ENCODE measurements at places on chromosomes 13 and 19.
A peak's percentile ranks its signal among the peaks of the same experiment; 100 is the strongest.

GRCh38 chr19:40190891-40191835, at the start of gene MAP3K10:
MAP3K10 (plus strand) TSS chr19:40191426; CDS start chr19:40192032, 606 bp downstream.
- DNase-seq, result peak; percentile 55

- peak; percentile 71 for DNase-seq
These were observed 11.7 kb upstream of the ADGRE5 start for GRCh38 chr19:14369399-14370168.

- DNase-seq, result no peak
These were observed 148.8 kb downstream of the FLT1 start for GRCh38 chr13:28346154-28346553.

GRCh38 chr13:106401081-106401480, 134.4 kb downstream of the EFNB2 start:
- DNase-seq, result no peak

- no peak for DNase-seq
These were observed 16.8 kb downstream of the FPR2 start for GRCh38 chr19:51777570-51778462.

DNA sequence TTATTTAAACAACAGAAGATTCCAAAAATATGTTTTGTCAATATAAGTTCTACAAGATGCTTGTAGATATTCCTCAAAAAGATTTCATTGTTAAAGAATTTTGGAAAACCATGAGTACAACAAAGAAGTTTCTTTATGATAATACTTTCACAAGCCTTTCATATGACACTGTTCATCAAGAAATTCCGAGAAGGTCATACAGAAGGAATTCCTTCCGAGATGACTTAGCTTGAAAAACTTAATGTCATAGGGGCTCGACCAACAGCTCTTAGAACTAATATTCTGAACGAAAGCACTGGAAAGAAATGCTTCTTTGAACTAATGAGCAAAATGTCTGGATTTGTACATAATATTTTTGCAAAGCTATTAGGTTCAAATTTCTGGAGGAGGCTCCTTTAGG, 403.4 kb downstream of the KLF5 start:
- DNase-seq, result no peak

GRCh38 chr13:48808683-48809082, 155.0 kb downstream of the CYSLTR2 start:
- DNase-seq, result no peak

DNA sequence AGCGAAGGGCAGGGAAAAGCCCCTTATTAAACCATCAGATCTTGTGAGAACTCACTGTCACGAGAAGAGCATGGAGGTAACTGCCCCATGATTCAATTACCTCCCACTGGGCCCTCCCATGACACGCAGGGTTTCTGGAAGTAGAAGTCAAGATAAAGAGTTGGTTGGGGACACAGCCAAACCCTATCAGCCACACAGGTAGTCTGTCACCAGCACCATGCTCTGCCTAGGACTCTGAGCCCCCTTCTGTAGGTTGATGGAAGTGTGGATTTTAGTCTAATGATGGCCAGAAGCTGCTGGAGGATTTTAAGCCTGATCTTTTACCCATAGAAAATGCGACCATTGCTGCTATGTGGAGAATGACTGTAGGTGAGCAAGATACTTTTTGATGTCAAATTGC, 60.8 kb downstream of the ARHGEF7 start:
- DNase-seq, result no peak

GRCh38 chr13:95185851-95186250, 115.4 kb downstream of the ABCC4 start:
- DNase-seq, result peak; percentile 27

- DNase-seq, result no peak
These were observed 65.0 kb upstream of the TRPC4 start for GRCh38 chr13:37934339-37935191.

- no peak for DNase-seq
These were observed 26.5 kb downstream of the SMIM24 start for GRCh38 chr19:3453840-3454239.

GRCh38 chr19:7808108-7808507, 21.9 kb upstream of the EVI5L start:
- DNase-seq, result no peak

GRCh38 chr13:62418376-62418775, 1002.7 kb upstream of the PCDH20 start:
- DNase-seq, result no peak

DNA sequence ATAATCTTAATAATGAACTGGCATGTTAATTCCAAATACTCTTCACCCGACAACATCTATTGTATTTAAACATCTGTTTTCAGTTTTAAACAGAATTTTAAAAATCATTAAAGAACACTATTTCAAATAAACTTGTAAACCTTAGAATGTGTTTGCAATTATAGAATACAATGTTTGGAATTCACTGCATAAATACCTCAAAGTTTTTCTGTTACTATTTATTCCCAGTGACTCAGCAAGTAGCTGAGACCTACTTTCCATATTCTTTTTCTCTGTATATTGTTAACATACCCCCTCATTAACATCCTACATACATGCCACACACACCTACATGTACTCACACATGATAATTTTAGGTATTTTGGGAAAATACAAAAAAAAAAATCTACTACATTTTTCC, 1134.3 kb downstream of the SLITRK1 start:
- DNase-seq, result no peak

GRCh38 chr19:5136073-5136855, 167.4 kb downstream of the KDM4B start:
- DNase-seq, result no peak

DNA sequence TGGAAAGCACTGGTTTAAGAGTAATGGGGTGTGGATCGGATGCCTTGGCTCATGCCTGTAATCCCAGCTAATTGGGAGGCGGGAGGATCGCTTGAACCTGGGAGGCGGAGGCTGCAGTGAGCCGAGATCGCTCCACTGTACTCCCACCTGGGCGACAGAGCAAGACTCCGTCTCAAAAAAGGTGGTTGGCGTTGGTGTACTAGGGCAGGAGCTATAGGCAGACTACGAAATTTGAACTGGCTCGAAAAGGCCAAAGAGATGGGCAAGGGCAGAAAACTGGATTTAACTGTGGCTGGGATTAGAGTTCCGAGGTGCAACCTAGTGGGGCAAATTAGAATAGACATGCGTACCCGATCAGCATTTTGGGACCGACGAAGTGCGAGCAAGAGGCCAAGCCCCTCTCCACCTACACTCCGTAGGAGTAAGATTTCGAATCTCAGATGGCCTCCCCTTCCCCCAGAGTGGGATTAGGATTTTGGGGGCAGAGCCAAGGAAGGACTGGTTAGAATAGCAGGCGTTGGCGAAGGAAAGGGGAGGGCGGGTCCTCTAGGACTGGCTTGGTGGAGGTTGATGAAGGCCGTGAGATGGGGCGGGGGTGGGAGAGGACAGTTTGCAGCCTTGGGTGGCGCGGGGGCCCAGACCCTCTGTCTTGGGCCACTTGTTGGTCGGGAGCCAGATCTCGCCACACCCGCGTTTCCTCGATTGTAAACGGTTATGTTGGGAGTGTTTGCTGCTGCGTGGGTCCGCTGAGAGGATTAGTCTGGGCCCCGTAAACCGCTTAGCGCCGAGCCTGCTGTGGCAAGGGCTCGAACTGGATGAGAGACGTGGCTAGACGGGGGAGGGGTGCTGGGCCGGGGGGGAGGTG, 2.0 kb upstream of the INAFM1 start:
- no peak for DNase-seq

DNA sequence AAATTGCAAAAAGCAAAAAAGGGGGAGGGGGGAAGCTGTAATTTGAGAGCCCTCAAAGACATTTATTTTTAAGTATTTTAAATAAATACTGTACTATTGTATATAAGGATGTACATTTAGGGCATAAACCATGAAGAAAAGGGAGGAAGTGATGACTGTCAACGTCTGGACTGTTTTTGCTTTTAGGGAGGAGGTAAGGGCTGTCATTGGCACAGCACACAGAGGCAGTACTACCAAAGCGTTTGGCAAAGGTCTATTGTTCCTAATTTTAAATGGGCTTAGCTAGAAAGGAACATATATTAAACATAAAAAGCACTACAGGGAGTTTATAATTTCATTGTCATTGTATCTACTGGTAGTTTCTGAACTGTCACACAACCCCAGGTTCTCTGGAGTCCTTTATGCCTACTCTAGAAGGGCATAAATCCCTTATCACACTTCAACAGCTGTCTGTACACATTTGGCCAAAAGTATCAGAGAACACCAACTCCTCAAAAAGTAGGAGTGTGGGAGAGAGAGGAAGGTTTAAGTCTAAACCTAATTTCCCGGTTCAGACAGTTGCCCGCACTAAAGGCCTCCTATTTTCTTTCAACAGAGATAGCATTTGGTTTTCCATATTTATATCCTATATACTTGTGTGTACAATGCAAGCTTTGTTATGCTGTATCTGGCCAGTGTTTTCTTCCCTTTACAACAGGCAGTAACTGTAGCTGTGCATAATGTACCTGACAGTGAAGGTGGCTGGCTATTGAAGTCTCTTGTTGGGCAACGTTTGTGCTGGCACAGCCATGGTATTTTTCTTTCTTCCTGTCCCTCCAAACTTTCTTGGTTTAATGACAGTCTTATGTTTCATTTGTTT, 406.2 kb downstream of the KLF5 start:
- no peak for DNase-seq

DNA sequence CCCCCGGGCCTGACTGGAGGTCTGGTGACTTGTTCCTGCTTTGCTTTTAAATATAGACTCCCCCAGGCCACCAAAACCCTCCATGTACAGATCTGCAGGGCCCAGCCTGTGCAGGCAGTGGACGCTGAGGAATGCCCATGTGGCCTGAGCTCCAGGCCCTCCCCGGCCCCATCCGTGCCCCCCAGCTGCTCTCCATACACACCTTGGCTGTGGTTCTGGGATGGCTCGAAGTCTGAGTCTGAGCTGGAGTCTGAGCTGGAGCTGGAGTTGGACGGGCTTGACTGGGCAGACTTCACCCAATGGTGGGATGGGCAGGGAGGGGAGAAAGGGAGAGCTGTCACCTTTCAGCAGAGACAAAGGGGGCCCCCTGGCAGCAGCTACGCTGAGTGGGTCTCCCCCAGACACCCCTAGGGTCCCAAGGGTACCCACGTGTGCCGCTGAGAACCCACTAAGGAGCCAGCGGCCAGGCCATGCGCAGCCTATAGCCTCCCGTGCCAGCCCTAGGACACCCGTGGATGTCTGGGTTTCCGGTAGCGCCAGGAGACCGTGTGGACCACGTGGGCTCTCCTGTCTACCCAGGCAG, 61.9 kb downstream of the MLLT1 start:
- no peak for DNase-seq

GRCh38 chr19:17648097-17648660, 40.0 kb downstream of the UNC13A start:
- no peak for DNase-seq

DNA sequence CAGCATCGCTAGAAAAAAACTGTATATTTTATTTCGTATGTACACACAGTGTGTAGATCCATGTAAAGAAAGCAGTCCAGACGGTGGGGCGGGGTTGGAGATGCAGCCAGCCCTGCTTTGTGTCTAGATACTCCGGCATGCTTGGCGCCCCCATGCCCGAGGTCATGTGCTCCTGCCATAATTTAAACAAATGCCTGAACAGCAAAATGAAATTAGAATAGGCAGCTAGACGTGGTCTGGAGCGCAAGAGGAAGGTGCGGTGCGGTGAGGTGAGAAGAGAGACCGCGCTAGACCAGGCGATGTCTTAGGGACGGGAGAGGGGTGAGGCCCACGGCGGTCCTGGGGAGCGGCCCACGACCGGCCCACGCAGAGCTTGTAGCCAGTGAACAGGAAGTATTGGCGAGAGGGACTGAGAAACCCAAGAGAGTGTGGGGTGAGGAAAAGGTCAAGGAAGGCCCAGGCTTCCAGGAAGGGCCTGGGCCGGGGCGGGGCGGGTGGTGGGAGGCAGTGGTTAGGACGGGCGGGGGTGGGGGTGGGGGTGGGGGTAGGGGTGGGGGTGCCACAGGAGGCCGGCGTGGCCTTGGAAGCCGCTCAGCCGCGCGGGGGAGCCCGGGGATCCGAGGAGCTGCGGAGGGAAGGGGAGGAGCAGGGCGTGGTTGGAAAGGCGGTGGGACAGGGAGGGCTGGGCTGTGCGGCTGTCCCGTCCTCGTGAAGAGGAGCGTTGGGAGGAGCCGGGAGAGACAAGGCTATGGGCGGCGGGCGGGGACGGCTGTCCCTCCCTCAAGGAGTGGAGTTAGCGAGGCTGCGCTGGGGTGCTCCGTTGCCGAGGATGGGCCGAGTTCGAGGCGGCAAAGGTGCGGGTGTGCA, 254.7 kb upstream of the SGCG start:
- no peak for DNase-seq

- no peak for DNase-seq
These were observed 16.3 kb downstream of the LCP1 start for GRCh38 chr13:46165485-46166223.

DNA sequence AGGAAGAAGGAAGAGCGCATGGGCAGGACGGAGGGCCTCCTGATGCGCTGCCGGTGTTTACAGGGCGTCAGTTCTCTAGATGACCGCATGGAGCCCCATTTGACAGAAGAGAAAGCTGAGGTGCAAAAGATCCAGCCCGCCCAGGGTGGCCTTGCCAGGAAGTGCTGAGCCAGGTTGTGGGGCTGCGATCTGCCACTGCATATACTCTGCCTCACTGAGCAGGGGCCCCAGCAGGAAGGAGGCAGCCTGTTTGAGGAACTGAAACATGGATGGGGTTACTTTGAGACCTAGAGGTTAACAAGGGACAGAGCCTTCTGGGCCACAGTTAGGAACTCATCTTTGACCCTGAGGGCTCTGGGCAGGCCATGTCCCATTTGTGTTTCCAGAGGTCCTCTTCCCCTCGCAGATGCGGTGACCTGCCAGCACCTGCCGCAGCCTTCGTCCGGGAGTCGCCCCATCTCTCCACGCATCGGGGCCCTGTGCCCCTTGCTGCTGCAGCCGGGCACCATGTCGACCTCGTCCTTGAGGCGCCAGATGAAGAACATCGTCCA, 3.2 kb downstream of the EPN1 start:
- DNase-seq, result no peak

GRCh38 chr13:26186995-26187394, 35.1 kb downstream of the RNF6 start:
- no peak for DNase-seq

DNA sequence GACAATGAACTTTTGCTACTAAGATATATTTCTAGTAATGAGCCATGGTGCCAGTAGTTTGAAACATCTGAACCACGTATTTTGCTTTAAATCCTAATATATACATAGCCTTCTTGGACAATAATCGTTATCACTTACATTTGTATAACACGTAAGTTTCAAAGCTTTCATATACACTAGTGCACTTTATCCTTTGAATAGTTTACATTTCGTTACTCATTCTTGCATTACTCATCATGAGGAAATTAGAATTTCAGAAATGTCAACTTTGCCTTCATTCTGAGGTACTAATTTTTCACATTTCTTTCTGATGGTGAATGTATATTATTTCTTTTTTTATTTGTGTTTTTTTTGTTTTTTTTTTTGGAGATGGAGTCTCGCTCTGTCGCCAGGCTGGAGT, 5.8 kb downstream of the KBTBD7 start:
- no peak for DNase-seq

DNA sequence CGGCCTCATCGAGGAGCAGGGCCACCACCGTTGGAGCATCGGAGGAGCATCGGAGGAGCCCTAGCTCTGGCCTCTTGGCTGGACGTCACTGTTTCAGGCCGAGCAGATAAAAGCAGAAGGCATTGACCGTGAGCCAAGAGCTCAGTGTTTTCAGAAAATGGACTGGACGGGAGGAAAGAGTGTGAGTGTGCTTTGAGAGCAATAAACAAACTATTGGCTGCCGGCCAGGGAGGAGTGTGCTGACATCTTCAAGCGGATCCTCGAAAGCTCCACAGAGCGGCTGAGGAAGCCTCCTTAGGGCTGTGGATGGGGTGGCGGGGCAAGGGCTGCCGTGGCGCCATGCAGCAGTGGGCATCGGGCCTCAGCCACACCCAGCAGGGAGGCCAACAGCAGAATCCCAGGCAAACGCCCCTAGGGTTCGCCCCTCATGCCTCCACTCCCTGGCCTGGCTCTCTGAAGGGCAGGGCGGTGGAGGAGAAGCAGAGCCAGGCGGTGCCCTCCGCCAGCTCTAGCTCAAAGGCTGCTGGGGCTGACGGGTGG, 41.8 kb downstream of the IRS2 start:
- DNase-seq, result no peak

Measured in activated T-helper 1 cell treated with Interleukin-2 at 50 U/mL for 16 hours (primary cell).